ENCODE measurements at places on chromosomes 2 and 18. TPM values are rescaled to one million over a fixed set of nuclear protein-coding genes. Genes with fewer than 3 reads are reported as not detected.

- DNase-seq: no peak
Observed at GRCh38 chr2:119156105-119156890, 2.3 kb downstream of the C1QL2 start.

DNA sequence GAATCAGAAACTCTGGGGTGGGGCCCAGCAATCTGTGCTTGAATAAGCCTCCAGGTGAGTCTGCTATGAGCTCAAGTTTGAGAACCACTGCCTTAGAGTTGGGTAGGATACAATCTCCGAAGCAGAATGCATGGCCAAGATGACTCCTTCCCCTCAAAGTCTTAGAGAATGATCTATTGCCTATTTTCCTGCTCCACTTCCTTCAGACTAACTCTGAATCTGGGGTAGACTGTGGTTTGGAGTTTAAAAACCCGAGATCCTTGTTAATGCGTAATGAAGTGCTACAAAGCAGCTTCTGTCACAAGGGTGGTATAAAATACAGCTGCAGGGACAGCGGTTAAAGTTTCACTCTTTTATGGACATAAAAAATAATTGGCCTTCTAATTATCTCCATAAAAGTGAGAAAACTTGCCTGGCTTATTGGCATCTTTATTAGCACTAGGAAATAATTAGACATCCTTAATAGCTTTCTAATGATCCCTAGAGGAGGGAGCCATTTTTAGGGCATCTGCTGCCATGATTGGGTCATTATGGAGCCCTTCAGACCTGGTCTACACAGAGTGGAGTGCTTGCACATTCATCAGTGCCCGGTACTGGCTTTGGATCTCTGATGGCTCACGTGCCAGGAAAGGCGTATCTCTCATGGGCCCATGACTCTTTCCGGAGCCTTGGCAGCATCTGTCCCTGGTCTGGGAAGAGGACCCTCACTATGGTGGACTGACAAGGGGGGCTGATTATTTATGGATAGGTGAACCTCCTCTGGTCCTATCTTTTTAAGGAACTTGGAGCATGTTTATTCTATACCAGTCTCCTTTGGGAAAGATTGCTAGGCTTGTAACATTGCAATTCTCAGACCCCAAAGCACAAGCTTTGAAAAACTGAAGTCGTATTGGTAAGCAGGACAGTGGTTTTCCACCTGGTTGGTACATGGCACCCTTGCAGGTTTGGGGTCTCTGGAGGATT, 28.2 kb downstream of the SIX2 start:
- no peak for DNase-seq

- no peak for DNase-seq
Observed at GRCh38 chr2:166314022-166314759, 61.6 kb downstream of the SCN9A start.

DNA sequence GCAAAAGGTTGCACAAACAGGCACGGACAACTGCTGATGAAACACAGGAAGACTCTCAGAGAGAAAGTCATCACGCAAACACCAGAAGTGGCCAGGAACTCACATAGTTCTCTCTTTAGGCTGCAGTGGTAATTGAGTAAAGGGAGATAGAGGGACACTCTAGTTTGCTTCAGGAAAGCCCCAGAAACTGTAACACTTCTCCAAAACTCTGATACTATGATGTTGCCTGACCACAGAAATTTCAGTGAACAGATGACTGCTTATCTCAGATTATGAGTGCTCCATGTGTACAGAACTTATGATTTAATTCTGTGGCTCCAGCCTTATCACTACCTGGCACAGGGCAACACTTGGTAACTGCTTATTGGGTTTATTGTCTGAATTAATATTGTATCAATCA, 311.5 kb upstream of the GYPC start:
- no peak for DNase-seq

GRCh38 chr18:42087876-42088275, 132.8 kb downstream of the PIK3C3 start:
- no peak for DNase-seq

DNA sequence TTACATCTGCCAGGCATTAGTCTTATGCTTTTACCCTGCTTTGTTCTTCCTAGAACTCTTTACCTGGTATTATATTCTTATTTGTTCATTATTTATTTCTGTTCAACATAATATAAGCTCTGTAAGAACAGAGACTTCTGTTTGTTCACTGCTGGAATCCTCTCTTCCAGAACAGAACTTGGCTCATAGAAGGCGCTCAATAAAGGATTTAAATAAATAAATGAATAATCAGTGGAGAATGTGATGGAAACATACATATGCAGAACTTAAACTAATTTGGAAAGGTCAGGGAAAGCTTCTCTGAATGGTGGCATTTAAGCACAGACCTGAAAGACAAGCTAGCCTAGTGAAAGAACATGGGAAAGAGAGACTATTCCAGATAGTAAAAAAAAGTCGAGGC, 24.3 kb downstream of the NCKAP1 start:
- no peak for DNase-seq

- no peak for DNase-seq
Observed at GRCh38 chr18:76988827-76989646, 143.5 kb downstream of the MBP start.

GRCh38 chr2:235940330-235940729, 227.9 kb downstream of the GBX2 start:
- peak; percentile 68 for DNase-seq

DNA sequence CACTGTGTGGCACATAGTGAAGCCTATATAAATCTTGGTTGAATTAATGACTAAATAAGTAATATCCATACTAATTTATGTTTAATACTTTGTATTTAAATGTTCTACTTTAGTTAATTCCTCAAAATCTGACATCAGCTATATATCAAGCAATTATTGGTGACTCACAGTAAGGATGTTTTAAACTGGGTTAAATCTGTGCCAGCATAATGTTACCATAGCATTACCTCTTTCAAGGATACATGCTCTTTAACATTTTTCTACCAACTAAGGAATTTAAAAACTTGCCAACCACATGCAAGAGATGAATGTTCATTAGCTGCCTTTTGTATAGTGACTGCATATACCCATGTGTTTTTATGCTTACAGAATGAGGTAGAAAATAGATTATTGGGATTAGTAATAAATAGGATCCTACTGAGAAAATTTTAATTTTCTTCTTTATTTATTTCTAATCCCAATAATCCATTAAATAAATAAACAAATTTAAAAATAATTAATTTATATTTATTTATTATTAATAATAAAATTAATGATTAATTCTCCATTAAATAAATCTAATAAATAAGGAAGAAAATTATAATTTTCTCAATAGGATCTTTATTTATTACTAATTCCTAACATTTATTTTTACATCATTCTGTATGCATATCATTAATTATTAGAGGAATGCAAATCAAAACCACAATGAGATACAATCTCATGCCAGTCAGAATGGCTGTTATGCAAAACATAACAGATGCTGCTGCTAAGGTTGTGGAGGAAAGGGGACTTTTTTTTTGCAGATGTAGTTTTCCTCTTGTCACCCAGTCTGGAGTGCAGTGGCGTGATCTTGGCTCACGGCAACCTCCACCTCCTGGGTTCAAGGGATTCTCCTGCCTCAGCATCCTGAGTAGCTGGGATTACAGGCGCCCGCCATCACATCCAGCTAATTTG, 410.7 kb upstream of the DSEL start:
- no peak for DNase-seq

GRCh38 chr2:234048049-234048448, 2.5 kb upstream of the SPP2 start:
- no peak for DNase-seq

DNA sequence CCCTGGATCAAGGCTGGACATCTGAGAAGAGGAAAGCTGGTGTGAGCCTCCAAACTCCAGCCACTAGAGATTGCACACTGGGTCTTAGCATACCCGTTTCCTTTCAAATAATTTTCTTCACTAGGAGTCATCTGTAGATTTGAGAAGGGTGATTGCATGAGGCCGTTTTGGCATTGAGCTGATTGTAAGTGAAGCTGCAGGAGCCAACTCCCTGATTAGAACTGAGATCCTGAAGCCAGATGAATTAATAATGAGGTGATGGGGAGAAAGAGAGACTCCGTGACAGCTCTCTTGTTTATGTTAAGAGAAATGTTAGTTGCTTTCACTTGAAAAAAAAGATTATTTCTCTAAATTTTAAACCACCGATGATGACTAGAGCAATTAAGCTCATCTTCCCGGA, 268.4 kb upstream of the THSD7B start:
- DNase-seq: no peak

DNA sequence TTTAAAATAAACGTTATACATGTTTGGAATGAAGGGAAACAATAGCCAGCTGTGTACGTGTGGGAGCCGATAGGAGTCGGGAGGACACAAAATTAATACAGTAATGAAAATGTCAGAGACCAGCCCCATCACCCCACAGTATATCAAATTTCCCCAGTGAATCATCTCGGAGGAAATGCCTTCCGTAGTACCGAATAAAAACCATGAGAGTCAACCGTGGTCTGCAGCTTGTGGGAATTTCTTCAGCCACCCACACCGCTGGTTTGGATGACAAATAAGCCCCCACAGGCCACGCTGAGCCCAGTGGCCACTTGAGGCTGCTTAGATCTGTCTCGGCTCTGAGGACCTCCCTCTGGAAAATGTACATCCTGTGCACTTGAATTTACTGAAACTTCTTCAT, 133.7 kb downstream of the COL6A3 start:
- DNase-seq: no peak

Gene SP140L
- total RNA-seq: 3.2 TPM

Gene ST3GAL5
- total RNA-seq: 5.5 TPM

Gene PJVK
- 0.59 TPM for total RNA-seq

Gene LRP2
- 14.8 TPM for total RNA-seq

Gene DCC
- not detected for total RNA-seq

Gene TMBIM1
- total RNA-seq: 225 TPM
